ENCODE measurements at places on chromosomes 2 and 18.
A peak's percentile ranks its signal among the peaks of the same experiment; 100 is the strongest.

- DNase-seq, result no peak
Observed at GRCh38 chr2:42113452-42113851, 55.7 kb upstream of the EML4 start.

- DNase-seq, result no peak
Observed at GRCh38 chr2:157395811-157396210, 48.1 kb downstream of the CYTIP start.

DNA sequence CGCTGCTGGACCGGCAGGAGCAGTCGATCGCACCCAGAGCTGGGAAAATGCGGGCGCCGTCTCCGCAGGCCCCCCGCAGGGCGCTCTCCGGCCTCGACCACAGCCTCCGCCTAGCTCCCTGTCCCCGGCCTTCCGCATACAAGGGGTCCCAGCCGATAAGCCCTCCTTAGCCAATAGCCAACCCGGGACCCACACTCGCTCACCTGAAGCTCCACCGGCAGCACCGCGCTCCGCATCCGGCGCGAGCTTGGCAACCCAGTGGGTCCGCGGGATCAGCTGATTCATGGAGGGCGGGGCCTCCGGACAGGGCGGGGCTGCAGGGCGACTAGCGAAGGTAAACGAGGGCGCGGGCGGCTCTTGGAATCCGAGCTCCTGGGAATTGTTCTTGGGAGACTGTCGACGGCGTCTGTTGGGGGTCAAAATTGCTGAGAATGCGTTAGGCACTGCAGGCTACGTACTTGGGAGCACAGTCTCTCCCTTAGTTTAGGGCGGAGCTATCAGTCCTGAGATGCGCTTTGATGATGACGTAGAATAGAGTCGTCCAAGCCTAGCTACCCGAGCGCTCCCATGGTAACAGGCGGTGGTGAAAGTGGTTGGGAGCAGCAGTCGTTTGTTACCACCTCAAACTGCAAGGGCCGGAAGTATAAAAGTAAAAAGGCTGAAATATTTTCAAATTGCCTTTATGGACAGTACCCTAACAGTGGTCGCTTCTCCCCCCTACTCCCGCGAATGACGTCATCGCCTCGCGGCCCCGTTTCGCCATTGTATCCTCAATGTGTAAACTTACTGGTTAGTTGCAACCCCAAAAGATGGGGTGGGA lies at the start of gene ALS2:
TSS of gene ALS2 (minus strand) at position 260 of the 820 bp plus-strand sequence. CDS start 12,048 bp downstream, outside the sequence.
- DNase-seq, result peak; percentile 99

- DNase-seq, result no peak
Observed at GRCh38 chr2:24336811-24337210, 23.5 kb downstream of the ITSN2 start.

GRCh38 chr18:33937270-33937816 lies 287.4 kb downstream of the NOL4 start:
- no peak for DNase-seq

DNA sequence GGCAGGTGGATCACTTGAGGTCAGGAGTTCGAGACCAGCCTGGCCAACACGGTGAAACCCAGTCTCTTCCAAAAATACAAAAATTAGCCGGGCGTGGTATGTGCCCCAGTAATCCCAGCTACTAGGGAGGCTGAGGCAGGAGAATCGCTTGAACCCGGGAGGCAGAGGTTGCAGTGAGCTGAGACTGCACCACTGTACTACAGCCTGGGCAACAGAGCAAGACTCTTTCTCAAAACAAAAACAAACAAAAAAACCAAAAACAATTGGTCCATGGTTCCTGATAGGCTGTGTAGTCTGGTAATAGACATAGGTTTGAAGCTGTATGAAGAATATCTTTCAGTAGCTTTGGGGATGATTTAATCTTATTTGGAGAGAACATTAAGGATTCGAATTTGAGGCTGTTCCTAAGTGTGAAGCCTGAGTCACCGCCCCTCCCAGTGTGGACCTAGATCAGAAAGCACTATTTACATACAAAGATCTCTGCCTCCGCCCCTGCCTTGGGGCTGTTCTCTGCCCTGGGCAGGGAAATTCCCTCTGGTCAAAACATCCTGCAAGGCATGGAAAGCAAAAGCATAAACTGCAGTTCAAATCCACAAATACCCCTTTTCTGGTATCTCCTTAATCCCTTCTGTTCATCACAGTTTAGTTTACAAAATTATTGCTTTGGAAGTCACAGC lies 52.8 kb upstream of the PMAIP1 start:
- DNase-seq, result peak; percentile 23

DNA sequence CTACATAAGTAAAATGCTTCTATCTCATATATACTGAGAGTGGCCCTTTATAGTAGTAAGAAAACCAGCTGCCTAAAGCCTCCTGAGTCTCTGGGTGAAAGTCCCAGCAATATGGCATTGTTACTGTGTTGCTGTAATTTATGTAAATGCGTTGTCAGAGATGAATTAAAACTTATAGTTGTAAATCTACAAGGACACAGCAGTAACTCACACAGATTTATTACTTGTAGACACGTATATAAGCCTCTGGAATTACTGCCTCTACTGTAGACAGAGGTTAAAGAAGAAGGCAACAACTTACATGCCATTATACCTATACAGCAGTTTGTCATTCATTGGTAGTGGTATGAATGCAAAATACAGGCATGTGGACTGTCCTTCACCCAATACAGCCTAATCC lies 169.1 kb upstream of the BOD1L2 start:
- no peak for DNase-seq

- DNase-seq, result no peak
Observed at GRCh38 chr2:165969227-165969626, 15.7 kb upstream of the TTC21B start.

GRCh38 chr2:182818501-182818900 lies 47.9 kb downstream of the FRZB start:
- no peak for DNase-seq

DNA sequence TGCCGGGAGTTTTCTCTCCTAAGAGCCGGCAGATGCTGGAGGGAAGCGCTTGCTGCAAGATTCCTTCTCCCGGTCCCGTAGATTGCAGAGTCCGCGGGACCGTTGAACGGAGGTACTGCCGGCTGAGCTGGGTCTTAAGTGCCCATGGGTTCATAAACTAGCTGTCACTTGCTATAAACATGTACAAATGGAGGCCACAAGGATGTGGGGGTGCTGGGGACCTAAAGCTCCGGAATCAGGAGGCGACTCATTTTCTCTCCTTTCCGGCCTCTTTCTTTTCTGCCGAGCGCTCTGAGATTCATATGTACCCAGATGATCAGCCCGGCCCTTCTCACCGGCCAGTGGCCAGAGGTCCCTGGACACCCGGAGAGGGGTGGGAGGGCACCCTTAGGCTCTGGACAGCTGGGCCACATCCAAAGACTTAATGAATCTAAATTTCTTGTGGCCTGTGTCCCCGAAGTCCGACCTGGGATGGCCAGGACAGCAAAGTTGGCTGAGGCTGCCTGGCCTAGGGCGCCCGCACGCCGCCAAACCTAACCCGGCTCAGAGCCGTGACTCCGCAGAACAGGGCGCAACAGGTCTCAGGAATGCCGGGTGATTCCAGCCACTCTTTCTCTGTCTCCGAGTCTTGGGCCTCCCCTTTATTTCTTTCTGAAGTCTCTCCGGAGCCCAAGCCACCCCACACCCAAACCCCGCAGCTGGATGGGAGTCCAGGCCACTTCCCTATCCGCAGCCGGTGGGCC lies 2.4 kb upstream of the PAX3 start:
- DNase-seq, result no peak

DNA sequence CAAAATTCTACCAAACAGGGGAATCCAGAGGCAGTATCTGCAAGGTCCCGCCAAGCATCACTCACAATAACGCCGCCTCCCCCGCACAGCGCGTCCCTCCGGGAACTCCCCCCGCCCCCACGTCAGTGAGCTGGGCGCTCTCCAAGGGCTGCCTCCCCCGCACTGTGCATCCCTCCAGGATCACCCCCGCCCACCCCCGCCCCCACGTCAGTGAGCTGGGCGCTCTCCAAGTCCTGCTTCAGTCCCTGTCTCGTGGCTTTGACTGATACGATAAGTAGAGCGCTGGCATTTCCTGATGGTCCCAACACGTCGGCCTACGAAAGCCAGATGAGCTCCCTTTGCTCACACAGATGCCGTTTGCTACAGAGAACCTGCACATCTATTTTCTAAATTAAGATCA lies 130.7 kb upstream of the TPO start:
- no peak for DNase-seq

DNA sequence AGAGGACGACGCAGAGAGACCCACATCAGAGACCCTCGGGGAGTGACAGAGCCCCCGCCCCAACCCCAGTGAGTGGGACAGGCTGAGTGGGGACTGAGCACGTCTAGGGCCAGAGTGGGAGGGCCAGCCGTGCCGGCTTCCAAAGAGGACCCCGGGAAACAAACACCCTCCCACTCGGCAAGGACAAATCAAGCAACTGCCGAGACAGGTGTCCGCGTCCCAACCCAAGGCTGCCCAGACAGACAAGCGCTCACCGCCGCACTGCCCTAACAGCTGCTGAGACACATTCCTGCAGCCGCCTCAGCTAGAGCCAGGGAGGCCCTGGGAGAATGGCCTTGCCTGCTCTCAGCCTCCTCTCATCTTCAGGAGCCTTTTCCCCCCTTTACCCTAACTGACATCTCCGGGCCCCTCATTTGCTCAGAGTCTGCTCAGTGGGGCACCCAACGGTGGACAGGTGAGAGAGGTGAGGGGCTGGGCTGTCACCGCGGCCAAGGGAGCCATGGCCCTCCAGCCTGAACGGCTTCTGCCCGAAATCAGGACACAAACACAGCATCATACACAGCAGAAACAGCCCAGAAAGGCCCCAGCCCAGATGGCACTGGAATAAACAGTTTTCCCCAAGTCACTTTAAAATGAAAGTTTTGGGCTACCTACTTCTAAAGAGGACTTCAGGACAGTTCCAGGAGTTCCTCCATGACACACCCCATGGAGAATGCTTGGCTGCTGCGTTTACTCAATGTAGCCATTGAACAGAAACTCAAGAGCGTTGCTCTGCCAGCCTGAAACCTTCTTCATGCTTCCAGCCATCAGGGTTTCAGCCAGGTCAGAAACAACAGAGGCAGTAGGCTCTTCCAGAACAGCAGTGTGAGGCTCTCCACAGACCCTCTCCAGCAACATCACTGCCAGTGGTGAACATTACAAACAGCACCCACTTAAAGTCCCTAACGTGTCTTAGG lies 23.6 kb downstream of the SLC66A2 start:
- DNase-seq, result no peak

GRCh38 chr2:191862156-191862775 lies 15.4 kb upstream of the CAVIN2 start:
- no peak for DNase-seq

DNA sequence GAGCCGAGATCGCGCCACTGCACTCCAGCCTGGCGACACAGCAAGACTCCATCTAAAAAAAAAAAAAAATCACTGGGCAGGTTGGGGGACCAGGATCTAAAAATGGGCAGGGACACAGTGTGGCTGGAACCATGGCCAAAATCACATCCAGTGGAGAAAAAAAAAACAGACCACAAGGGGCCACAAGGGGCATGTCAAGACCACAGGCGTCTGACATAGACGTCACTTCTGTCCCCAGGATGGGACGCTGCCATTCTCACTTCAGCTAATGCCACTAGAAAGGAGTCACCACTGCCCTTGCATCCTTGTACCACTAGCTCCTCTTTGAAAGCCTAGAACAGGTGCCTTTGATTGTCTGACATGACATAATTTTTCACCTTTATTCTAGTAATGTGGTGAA lies 2.5 kb upstream of the POMC start:
- DNase-seq, result no peak

DNA sequence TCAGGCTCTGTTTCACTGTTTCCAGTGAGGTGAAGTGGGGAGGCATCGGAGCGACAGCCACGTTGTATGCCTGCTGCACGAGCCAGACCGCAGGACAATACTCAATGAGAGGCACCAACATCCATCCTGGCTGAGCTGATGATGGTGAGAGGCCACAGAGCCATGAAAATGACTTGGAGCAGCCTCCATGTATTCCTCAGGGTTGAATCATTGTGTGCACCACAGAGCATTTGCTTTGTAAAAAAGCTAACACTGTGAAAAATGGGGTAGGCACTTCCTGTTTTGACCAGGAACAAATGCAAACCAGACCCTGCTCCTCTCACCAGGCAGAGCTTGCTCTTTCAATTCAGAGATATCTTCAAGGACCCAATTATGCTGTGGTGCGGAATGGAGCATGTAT lies 87.2 kb downstream of the LPIN1 start:
- no peak for DNase-seq

- no peak for DNase-seq
Observed at GRCh38 chr2:127636248-127637235, 9.4 kb upstream of the GPR17 start.

GRCh38 chr2:55090702-55091101 lies 40.5 kb upstream of the RTN4 start:
- DNase-seq, result no peak

GRCh38 chr18:76588601-76589226 lies 93.7 kb upstream of the ZNF516 start:
- DNase-seq, result peak; percentile 3

Data from kidney glomerular epithelial cell (primary cell).